Substantia nigra (tissue), 51 donors: ENCODE measurements at places on chromosomes 1 and 21.

DNA sequence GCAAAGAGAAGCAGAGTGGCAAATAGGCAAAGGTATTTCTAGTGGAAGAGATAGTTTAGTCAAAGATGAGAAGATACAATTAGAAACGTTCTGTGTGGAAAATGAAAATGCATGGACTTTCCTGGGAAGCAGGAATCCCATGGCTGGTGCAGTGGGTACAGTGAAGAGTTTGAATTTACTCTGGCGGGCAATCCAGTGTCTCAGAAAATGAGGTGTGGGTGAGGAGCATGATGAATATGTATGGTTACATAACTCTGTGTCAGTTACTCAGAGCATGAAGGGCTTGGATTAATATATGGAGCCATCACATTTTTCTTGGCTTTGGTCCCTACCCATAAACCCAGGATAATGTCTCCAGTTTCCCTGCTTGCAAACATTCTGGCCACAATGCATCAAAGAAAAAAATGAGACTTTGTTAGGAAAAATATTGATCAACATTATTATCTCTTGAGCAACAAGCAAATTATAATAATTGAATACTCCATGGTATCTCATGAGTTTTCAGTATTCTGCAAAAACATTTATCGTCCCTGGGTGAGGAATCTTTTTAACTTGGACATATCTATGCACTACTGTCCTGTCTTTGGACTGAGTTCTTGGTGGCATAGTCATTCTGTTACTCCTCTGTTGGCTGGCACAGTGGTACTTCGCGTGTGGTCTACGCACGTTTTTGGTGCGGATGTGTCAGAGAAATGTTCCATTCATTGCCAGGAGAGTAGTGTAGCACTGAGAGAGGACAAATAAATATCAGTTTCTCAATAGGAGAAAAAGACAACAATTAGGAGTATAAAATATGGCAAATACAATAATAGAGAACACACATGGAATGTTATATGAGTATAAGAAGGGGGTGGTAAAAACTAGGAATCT is 173.7 kb upstream of the C1orf105 start:
- DNase-seq: no peak

DNA sequence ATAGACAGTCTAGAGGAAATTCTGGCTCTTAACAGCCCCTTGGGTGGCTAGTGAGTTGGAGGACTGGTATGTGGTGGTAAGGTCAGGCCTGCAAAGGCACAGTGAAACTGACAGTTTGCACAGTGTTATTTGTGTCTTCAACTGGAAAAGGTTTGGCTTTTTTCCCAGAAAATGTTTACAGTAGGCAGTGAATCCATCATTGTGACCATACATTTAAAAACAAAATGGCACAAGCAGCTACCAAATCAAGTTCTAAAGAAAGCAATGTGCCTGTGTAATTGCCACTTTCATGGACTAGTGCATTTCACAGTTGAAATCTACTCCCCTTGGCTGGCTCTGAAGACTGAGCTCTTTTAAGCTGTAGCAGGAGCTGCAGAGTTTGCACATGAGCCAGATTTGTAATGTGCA is 24.8 kb downstream of the ATPAF1 start:
- no peak for DNase-seq

DNA sequence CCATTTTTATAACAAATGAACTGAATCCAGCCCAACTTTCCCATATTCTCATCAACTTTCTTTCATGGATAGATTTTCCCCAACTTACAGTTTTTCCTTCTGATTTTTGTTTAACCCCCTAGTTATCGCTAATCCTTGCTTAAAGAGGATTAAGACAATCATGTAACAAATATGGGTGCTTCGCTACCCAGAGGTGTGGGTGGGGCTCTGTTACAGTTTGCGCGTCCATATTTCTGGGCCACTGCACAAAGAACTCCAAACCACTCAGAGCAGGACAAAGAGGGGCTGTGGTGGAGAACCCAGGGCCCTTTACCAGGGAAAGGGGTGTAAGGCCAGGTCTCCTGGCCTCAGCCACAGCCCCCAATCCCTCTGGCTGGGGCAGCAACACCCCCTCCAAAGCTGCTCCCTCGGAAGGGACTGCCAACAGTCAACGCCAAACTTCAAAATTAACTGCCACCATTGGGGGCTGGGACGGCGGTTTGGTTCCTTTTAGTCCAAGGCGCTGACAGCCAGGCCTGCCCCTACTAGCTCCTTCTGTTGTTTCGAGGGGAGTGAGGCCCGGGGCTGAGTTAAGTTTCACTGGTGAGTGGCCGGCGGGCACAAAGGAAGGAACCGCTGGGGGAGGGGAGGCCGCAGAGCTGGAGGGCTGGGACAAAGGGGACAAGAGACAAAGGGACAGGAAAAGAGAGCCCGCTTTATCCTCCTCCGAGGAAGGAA is 27.9 kb downstream of the SSBP3 start:
- no peak for DNase-seq

DNA sequence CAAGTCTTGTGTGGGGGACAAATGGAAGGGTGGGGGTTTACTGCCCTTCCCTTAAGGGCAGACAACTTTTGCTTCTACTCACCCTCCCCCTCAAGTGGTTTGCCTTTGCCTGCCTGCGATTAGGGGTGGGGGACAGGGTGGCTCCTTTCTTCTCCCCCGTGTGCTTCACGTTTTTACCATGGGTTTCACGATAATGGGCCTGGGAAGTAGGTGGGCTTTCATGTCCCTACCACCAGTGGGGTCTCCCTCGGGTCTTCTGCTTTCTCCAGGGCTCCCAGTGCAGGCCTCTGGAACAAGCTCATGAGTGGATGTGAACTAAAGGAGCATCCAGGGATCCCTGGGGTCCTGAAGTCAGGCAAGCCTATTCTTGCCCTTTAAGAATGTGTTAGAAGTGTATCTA is 21.6 kb downstream of the UTP25 start:
- no peak for DNase-seq
